Astrocyte of the hippocampus (primary cell): ENCODE measurements at places on chromosomes 4 and X.
A peak's percentile ranks its signal among the peaks of the same experiment; 100 is the strongest.

DNA sequence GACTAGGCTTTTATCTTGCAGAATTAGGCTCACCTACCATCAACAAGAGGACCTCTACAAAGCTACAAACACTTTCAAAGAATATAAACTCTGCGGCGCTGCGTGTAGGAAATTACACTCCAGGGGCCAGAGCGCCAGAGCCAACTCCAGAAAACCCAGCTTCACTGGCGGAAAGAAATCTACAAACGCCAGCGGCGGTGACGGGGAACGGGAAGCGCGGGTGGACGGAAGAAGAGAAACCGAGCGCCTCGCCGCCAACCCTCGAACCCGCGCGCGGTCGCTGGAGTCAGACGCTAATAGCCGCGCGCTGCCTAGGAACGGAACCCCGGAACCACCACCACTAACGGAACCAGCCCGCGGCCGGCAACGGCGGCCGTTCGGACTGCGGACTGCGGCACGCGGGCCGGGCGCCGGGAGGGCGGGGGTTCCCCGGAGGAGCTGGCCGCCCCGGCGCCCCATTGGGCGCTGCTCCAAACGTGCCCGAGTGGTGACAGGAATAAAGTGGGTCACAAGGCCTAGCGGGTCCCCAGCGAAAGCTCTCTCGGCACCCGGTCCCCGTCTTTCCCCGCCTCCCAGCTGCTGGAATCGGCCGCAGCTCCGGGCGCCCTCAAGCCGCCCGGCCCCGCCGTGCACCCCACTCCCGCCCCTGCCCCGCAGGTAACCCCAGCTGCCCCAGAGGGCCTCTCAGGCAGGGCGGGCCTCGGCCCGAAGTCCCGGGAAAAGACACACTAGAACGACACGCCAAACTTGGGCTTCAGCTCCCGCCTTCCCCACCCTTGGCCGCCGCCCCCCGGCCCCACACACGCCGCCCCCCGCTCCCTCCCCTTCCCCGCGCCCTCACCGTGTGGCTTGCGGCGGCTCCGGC lies 836 bp downstream of the CLOCK start:
- peak; percentile 83 for DNase-seq

DNA sequence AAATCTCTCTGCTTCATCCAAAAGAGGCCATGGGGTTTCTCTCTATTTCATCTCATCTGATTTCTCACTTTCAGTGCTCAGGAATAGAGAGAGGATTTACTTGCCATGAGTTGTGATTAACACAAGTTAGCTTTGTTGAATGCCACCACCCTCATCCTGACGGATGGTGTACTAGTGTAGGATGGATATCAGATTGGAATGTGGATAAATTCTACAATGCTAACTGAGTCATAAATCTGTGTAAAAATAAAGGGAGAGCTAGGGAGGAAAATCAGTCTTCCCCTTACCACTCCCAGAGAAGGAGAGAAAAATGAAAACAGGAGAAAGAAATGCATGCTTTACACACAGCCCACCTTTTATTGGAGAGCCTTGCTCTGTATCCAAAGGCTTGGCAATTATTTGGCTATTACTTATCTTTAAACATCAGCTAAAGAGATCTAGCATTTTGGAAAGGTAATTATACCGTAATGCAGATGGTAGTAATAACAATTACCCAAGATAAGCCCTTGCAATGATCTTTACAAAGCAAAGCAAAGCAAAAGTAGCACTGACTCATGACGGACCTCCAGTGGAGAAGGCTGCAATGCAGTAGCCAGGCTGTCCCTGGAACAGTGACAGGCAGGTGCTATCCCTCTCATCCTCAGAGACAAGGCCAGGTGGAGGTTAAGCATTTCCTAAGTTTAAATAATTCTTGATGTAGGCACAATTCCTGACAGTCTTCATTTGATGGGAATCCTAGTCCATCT lies 306.3 kb upstream of the PPARGC1A start:
- peak; percentile 19 for DNase-seq

DNA sequence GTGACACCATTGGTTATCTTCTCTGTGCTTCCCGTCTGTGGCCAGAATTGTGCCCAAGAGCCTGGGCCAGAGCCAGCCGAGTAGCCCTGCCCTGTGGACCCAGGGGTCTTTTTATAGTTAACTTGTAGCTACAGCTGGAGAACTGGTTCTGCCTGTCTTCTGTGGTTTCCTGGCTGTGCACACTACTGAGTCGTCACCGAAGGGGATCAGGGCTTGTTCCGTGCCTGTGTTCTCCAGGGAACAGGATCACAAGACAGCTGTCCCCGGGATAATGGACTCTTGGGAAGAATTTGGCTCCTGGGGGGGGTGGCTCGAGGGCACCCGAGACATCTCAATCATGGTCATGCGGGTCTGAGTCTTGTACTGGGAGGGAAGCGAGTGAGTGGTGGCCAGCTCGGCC lies 22.1 kb upstream of the OPN1LW start:
- no peak for DNase-seq

- no peak for DNase-seq
These were observed 280.9 kb upstream of the EPHA5 start for GRCh38 chr4:65951177-65951576.

- DNase-seq = no peak
These were observed 46.9 kb upstream of the HSD17B10 start for GRCh38 chrX:53481093-53481492.

DNA sequence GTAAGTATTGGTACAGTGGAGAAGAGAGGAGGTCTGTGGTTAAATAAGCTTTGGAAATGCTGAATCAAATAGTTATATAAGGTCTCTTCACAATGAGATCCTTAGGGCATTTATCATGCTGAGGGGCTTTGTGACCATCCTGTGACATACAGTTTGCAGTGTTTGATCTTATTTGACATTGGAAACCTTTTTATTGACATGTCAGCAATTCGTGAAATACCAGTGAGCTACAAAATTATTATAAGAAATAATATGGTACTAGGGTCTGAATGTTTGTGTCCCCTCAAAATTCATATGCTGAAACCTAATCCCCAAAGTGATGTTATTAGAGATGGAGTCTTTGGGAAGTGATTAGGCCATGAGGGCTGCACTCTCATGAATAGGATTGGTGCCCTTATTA lies 98.4 kb downstream of the MID1IP1 start:
- DNase-seq = no peak

GRCh38 chr4:6116696-6117285 lies 83.6 kb downstream of the JAKMIP1 start:
- DNase-seq = no peak

DNA sequence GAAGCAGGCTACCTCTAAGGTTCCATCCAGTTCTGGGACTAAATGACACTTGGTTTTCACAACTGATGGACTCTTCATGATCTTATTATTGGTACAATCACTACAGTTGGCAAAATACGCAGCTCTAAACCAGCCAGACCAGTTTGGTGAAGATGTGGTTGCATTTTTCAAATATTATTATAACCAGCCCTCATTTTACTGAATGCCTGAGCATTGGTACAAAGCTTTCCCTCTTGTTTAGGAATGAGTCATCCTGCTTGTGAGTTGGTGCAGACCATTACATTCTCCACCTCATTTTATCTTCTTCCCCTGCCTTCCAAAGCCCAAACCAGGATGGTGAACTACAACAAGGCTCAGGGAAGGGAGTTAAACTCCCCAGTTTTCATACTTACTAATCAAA lies 223.1 kb downstream of the KDR start:
- peak; percentile 83 for DNase-seq

DNA sequence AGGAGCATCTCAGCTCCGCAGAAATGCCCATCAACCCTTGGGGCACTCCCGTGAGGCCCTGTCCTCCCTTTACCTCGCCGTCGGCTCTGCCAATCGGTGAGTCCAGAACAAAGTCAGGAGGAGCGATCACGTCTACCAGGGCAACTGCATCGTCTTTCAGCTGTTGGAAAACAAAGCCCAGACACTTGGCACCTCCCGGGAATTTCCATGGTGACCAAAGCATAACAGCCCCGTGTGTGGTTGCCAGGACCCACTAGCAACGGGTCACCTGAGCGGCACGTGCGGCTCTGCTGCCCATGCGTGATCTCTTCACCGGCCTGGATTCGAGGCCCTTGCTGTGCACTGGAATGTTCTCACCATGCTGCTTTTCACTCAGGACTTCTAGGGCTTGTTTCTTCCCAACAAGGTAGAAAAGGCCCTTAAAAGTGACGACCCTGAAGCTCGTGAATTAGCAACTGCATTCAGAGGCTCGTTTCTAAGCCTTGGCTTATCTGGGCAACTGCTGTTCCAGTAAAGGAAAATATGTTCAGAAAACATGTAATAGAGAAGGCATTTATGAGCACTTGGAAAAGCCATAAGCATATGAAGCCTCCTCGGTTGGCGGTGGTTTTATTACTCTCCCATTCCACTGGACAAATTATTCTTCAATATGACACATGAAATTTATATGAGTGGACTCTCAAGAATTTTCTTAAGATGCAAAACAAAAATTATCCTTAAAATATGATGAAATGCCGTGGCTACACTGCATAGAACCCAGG lies 69.5 kb downstream of the ACOX3 start:
- DNase-seq = peak; percentile 48

GRCh38 chrX:22164770-22165388 lies 107.8 kb upstream of the CBLL2 start:
- no peak for DNase-seq

DNA sequence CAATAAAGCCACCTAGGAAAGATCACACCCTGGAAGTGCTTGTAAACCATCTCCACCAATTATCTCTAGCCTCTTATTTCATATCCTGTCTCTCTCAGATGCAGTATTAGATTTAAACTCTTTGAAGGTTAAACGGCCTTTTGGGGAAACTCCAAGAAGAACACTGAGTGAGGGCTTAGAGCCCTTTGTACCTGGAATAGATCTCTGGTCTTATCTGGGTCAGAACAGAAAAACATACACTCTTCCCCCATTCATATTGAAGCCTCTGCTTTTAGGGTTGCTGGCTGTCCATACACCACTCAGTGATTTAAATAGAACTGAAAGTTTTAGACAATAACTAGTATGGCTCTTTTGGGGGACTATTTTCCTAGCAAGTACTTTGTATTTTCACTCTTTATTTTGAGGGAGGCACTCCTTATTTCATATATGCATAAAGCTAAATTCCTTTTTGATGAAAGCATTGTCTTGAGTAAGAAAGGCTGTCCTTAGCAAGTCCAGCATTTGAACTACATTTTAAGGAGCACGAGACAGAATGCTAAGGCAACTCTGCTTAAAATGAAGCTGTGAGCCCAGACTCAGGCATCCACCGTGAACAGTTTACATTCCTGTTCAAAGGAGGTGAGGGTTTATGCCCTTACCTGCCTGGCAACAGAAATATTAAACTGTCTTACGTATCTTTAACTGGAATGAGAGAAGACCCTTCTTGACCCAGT lies 17.4 kb downstream of the YY2 start:
- DNase-seq = no peak

- DNase-seq = peak; percentile 2
These were observed 36.3 kb upstream of the GRPR start for GRCh38 chrX:16087076-16087475.

- no peak for DNase-seq
These were observed 991.3 kb downstream of the FSTL5 start for GRCh38 chr4:161172396-161173026.

DNA sequence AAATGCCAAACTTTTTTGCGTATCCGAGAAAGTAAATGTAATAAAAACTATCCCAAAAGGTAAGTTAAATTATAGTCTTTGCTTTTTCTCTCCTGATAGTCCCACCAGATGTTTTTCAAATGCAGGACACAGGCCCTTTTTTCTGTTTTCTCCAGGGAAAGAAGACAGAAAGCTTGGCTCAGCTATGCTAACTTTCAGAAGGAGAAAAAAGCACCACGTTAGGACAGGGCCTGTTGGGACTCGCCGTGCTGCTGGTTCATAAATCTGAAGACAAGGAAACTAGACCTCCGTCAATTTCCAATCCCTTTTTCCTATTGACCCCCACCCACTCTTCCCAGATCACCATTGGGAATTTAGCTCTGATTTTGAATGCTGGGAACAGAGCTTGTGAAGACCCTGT lies 220.9 kb upstream of the SFRP2 start:
- DNase-seq = no peak

DNA sequence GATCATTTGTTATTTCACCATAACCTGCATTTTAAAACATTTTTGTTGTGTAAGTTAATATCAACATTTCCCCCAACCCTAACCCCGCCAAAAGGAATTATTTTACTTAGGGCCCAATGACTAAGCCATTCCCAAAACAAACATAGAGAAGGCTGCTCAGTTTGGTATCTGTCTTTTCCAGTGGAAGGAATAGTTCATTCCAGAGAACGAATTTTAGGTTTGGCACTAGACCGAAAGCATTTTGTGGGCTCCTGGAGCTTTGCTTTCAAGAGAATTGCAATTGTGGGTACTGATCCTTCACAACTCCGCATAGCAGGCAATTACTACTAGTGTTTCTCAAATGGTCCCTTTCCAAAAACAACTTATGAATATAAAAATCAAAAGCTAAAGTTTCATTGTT lies 226.7 kb upstream of the MAD2L1 start:
- peak; percentile 87 for DNase-seq

GRCh38 chr4:176902710-176903323 lies 110.1 kb upstream of the VEGFC start:
- DNase-seq = peak; percentile 31

DNA sequence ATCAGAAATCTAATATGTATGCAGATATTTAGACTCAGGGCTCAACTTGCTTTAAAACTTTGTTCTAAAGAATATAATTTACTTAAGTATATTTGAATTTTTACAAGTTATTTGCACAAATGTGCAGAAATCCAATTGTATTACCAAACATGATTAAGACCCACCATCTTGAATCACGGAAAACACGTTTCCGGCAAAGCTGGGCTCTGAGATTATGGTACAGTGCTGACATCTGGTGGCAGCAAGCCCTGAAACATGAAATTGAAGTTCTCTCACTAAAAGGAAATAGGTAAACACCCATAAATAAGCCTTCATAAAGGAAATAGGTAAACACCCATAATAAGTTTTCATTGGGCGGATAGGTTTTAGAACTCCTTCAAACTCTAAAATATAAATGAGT lies 98.3 kb upstream of the MAOA start:
- peak; percentile 69 for DNase-seq

GRCh38 chr4:123870216-123870876 lies 473.8 kb downstream of the SPRY1 start:
- peak; percentile 17 for DNase-seq

DNA sequence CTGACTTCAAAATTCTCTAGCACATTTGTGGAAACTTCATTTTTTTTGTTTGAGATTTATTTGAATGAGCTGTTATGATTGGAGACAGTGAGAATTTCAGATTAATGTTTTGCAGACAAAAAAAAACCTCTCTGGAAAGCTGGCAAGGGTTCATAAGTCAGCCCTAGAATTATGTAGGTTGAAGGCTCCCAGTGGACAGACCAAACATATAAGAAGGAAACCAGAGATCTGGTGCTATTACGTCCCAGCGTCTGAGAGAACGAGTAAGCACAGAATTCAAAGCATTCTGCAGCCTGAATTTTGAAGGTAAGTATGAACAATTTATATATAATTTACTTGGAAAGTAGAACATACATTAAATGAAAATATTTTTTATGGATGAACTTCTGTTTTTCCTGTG lies at the start of gene AGTR2:
Gene AGTR2, plus strand, starts transcription at position 234 of the 400 bp plus-strand sequence. CDS start 1,537 bp downstream, outside the sequence.
- no peak for DNase-seq

DNA sequence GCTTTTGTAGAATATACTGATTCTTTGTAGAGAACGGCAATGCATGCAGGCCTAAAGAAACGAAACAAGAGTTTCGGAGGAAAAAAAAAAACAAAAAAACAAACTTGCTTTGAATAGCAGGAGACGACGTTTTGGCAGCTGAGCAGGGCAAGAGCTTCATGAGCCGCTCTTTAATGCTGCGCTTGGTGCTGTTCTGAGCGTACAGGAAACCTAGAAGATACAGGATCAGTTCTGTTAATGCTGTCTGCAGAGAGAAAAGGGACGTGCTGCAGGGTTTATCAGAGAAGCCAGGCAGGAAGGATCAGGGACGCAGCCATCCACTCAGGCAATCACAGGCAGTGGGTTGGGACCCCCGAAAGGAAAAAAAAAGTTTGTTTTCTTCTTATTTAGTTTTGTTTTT lies 182.2 kb downstream of the PACRGL start:
- peak; percentile 0 for DNase-seq

GRCh38 chr4:117637347-117637746 lies 396.9 kb upstream of the NDST3 start:
- no peak for DNase-seq
